ENCODE measurements at places on chromosomes 5 and 9. TPM values are rescaled to one million over a fixed set of nuclear protein-coding genes. Genes with fewer than 3 reads are reported as not detected.

- no peaks in the 10 kb centered on the region for H3K36me3 ChIP-seq
- DNase-seq: no peak
- H3K4me1 ChIP-seq: no peaks in the 10 kb centered on the region
Measured at GRCh38 chr5:133754575-133755169, 142.3 kb upstream of the FSTL4 start.

The GHR gene
- total RNA-seq: 15.1 TPM

DNA sequence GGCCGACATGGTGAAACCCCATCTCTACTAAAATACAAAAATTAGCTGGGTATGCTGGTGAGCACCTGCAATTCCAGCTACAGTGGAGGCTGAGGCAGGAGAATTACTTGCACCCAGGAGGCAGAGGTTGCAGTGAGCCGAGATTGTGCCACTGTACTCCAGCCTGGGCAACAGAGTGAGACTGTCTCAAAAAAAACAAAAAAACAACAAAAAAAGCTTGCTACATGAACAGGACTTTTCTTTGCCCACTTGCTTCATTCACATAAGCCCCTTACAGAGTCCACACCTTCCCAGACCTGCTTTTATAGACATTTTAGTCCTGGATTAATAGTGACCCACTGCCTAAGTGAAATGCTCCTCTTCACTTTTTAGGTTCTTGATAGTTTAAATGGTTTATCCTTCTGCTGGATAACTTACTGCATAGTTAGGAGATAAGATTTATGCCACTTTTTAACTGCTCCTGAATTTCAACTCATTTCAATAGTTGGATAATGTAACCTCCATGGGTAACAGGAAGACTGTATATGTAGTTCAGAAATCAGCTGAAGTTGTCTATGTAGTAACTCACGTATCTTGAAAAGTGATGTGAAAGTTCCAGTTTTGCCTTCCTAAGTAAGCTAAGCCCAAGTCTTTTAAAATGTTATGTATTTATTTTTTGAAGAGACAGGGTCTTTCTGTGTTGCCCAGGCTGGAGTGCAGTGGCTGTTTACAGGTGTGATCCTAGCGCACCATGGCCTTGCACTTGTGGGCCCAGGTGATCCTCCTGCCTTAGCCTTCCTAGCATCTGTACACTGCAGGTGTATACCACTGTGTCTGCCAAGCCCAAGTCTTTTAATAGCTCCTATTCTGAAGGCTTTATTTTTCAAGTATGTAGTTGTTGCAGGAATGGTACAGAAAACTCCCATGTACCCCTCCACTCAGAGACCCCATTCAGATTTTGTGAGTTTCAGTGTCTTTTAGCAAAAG is 19.7 kb downstream of the SUB1 start:
- H3K27me3 ChIP-seq: no peaks in the 10 kb centered on the region
- H3K27ac ChIP-seq: no peak overlapping the region
- peaks cover 17% of the 10 kb centered on the region for H3K4me1 ChIP-seq
- peaks cover 77% of the 10 kb centered on the region for H3K36me3 ChIP-seq

DNA sequence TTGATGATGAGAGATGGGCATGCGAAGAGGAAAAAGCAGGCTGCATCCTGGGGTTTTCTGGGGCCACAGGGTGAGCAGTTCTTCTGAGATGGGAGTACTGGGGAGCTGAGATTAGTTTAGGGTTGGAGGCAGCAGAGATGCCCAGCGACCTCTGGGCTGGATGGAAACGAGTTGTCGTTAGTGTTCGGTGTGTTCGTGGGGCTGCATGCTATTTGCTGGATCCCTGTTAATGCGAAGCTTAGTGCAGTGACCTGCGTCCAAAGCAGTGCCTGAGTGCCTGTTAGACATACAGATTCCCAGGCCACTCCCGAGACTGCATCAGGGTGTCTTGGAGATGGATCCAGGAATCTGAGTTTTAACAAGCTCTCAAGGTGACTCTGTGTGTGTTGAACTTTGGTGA is 201.3 kb downstream of the CACNA1B start:
- H3K4me3 ChIP-seq: no peak overlapping the region
- H3K27me3 ChIP-seq: no peaks in the 10 kb centered on the region
- no peak overlapping the region for H3K27ac ChIP-seq
- H3K36me3 ChIP-seq: no peaks in the 10 kb centered on the region
